Effector memory CD4-positive, alpha-beta T cell (primary cell): ENCODE measurements at places on chromosomes 1 and 21.

DNA sequence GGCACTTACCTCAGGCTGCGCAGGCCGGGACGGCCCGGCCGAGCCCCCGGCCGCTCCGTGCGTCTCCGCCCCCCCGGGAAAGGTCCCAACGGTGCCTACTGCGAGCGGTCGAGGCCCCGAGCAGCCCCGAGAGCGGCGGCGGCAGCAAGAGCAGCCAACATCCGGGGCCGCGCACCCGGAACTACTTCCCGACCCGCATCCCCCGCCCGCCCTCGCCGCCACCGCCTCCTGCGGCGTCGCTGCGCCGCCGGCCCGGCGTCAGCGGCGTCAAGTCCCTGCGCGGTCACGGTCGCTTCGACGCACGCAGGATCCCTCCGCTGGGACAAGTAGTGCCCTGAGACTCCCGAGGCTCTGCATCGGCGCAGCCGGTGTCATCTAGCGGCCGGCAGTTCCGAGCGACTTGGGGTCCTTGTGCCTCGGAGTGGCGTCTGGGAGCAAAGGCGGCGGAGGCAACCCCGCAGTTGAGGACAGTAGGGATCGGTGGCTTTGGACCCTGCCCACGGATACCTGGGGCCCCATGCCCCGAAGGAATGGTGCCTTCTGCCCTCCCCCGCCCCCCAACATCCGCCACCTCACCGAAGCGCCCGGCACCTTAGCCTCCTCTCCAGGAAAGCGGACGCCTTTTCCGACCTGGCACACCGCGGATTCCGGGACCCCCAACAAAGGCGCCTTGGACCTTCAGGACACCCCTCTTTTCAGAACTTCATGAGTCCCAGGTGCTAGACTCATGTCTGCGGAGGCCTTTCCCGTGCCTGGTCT lies at the start of gene FOXJ3:
Gene FOXJ3 (minus strand): TSS at position 186 of the 759 bp plus-strand sequence. CDS start 24,142 bp downstream, outside the sequence.
- DNase-seq, result peak; percentile 81

- no peak for DNase-seq
These were observed 164.9 kb downstream of the NFIA start for GRCh38 chr1:61247051-61247825.

- no peak for DNase-seq
These were observed 320.5 kb downstream of the KCTD3 start for GRCh38 chr1:215887627-215888026.

DNA sequence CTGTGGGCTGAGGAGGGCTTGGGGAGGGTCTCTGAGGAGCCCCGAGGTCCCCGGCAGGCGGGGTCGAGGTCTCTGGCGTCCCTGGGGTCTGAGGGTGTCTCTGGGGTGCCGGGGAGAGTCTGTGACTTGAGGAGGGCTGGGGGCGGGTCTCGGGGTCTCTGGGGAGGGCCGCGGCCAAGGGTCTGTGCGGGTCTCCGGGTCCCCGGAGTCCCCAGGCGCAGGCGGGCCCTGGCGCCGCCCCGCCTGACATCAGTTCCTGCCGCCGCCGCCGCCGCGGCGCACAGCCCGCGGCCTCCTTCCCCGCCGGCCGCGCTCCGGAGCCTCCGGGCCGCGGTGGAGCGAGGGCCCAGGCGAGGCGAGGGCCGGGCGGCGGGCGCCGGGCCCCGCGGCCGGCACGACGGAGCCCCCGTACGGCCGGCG lies at the start of gene PLEKHM2:
Gene PLEKHM2 (plus strand): TSS at position 279 of the 420 bp plus-strand sequence. CDS start 239 bp downstream, outside the sequence.
- peak; percentile 23 for DNase-seq

GRCh38 chr1:58809325-58810010 lies 25.6 kb upstream of the JUN start:
- no peak for DNase-seq

DNA sequence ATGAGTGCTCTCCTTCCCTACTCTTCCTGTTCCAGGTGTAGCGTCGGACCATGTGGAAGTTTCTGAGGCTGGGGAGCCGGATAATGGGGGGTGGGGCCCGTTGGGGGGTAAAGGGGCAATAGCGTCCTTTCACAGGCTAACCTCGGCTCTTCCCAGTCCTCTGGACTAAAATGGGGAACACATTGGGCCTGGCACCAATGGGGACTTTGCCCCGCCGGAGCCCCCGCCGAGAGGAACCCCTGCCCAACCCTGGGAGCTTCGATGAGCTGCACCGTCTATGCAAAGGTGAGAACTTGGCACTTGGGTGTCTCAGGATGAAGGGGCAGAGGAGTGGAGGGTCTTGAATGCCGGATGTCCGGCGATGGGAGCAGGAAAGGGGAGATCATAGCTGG lies 456 bp downstream of the TOMM40L start:
- DNase-seq, result no peak

DNA sequence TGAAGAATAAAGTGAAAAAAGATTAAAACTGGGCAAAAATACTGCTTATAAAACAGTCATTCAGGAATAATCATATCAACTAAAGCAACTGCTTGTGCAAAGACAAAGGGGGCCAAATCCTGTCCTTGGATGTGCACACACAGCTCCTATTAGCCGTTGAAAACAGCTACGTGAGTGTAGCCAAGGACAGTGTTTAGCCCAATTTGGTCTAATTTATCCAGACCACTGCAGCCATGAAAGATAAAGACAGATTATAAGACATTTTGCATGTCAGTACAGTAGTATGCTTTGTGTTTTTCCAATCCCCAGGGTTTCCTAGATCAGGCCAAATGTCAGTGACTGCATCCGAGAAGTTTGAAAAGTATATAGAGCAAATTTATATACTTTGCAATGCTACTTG lies 146.3 kb upstream of the PKN2 start:
- DNase-seq, result no peak

DNA sequence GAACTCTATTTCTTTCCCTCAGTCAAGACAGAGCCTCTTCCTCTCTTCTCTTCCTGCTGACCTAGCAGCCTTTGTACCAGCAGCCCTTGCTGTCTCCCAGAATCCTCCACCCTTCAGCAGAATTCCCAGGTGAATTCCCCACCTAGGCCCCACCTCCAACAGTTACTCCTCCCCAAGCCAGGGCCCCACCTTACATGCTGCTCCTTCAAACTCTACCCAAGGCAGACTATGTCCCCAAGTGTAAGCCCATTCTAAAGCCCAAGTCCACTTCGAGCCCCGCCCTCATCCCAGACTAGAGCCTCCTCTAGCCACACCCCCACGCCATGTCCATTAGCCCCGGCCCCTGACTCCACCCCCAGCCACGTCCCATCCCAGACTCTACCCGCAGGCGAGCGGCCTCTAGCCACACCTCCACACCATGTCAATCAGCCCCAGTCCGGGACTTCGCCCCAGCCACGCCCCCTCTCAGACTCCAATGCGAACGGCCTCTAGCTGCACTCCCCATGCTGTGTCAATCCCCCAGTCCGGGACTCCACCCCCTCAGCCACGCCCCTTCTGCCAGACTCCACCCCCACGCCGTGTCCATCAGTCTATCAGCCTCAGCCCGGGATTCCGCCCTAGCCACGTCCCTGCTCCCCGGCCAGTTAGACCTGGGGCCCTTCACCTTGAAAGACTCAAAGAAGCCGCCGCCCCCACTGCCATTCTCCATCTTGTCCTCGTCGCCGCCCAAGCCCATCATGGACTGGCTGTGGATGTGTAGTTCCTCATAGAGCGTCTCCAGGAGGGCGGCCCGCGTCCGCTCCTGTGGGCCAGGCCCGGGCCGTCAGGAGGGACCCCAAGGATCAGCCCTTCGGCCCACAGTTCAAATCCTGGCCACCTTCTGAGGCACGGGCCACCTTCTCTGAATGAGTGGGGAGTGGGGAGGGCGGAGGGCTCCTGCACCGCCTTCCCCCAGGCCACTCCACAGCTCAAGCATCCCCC lies 61.3 kb downstream of the RAP1GAP start:
- no peak for DNase-seq

- no peak for DNase-seq
These were observed 38.1 kb upstream of the A3GALT2 start for GRCh38 chr1:33358795-33359503.

GRCh38 chr1:234357831-234358230 lies 15.4 kb upstream of the COA6 start:
- no peak for DNase-seq

- DNase-seq, result no peak
These were observed 19.4 kb downstream of the URB2 start for GRCh38 chr1:229645324-229645993.

DNA sequence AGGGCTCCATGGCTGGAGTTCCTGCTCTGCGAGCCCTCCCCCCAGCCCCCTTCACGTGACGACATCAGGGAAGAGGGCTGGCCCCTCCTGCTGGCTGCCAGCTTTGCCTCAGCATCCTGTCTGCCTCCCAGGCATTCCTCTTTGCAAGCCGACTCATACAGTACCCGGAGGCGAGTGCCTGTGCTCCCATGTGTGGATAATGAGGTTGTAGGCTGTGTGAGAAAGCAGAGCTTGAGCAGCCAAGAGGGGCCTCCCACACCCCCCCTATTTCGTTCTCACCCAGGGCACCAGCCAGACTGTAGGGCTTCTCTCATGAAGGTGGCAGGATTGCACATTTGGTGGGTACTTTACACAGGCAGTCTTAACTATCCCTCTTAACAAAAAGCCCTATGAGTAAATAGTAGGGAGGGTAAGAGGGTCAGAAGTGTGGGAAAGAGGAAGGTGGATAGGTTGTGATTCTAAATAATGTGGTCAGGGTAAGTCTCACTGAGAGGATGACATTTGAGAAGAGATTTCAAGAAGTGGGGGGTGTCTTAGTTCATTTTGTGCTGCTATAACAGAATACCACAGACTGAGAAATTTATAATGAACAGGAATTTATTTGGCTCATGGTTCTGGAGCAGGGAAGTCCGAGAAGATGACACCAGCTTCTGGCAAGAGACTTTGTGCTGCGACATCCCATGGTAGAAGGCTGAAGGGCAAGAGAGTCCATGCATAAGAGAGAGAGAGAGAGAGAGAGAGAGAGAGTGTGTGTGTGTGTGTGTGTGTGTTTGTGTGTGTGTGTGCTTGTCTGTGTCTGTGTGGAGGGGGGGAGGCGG lies 113.5 kb downstream of the OMA1 start:
- DNase-seq, result no peak

GRCh38 chr21:31045841-31046240 lies 7.6 kb upstream of the KRTAP19-8 start:
- DNase-seq, result no peak

DNA sequence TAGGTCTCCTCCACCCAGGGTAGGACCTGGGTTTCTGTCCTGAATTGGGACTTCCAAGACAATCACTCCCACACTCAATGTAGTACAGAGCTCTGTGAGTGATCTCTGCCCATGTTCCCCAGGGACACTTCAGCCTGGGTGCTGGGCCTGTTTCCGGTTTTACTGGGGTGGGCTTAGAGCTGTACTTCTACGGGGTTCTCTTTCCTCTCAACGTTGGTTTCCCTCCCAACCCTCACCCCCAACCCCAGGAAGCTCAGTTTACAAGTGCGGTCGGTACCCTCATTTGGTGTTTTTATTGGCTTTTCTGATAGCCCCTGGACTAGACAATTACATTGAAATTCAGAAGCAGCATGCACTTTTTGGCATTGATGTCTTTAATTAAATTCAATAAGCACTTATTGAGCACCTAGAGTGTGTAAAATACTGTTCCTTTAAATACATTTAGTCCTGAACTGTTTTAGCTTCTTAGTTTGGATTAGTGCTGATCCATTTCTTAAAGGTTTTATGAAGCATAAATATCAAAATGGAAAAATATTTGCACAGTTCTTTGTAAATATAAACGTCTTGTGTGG lies 542 bp upstream of the XPR1 start:
- DNase-seq, result no peak

GRCh38 chr1:33082575-33083108 lies 1.7 kb downstream of the AZIN2 start:
- DNase-seq, result no peak

DNA sequence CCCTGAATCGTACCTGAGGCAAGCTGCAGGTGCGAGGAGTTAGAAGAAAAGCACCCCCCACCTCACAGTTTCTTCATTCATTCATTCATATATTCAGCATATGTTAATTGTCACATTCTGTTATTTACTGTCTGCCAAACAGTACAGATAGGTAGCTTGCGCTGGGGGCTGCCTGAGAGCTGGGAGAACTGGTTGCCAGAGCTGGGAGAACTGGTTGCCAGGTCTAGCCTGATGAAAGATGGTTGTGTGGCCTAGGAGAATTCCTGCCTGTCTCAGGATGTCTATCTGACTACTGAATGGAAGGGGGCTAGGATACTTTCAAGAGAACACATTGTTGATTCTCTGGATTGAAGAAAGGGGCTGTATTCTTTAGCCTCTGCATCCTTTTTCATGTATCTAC lies 225.9 kb upstream of the POU3F1 start:
- DNase-seq, result no peak

GRCh38 chr1:162328512-162328911 lies 48.1 kb downstream of the SPATA46 start:
- no peak for DNase-seq

- no peak for DNase-seq
These were observed 145.8 kb upstream of the TMPRSS15 start for GRCh38 chr21:18549214-18549905.

DNA sequence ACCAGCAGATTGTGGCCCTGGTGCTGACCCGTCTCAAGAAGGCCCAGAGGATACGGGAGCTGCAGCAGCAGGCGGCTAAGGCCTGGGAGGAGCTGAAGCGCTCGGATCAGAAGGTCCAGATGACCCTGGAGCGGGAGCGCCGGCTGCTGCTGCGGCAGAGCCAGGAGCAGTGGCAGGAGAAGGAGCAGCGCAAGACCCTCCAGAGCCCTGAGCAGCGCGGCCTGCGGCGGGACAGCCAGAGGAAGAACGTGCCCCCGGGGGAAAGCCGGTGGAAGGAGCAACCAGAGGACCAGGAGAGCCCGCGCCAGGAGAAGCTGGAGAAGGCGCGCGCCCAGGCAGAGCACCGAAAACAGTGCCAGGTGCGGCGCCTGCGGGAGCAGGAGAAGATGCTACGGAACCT lies 1.0 kb downstream of the CCDC185 start:
- no peak for DNase-seq

DNA sequence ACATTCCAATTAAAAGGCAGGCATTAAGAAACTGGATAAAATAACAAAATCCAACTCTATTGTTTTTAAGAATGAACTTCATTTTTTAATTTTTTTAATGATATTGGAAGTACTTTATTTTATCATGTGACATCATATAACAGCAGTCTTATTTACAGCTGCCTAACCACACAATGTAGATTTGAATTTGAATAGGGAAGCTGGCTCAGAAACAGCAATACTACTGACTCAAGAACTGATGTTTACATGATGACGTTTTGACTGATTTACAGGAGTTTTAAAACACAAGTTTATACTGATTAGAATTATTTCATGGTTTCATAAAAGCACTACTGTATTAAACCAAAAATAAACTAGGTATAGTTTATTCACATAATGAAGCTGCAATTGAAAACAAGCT lies 348.7 kb upstream of the NR5A2 start:
- no peak for DNase-seq

GRCh38 chr1:235147269-235147668 lies 13.8 kb downstream of the RBM34 start:
- no peak for DNase-seq

- DNase-seq, result no peak
These were observed 84.7 kb downstream of the APP start for GRCh38 chr21:26085882-26086281.

DNA sequence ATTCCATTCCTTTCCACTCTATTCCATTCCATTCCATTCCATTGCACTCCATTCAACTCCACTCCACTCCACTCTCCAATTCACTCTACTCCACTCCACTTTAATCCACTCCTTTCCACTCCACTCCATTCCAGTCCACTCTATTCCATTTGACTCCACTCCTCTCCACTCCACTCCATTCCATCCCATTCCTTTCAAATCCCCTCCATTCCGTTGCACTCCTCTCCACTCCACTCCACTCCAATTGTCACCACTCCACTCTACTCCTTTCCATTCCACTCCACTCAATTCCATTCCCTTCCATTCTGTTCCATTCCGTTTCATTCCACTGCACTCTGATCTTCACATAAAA lies 2563.7 kb upstream of the TPTE start:
- no peak for DNase-seq

- DNase-seq, result no peak
These were observed 44.6 kb downstream of the WDR4 start for GRCh38 chr21:42834726-42835191.
